ENCODE measurements at places on chromosomes 7 and 10.
A peak's percentile ranks its signal among the peaks of the same experiment; 100 is the strongest.

DNA sequence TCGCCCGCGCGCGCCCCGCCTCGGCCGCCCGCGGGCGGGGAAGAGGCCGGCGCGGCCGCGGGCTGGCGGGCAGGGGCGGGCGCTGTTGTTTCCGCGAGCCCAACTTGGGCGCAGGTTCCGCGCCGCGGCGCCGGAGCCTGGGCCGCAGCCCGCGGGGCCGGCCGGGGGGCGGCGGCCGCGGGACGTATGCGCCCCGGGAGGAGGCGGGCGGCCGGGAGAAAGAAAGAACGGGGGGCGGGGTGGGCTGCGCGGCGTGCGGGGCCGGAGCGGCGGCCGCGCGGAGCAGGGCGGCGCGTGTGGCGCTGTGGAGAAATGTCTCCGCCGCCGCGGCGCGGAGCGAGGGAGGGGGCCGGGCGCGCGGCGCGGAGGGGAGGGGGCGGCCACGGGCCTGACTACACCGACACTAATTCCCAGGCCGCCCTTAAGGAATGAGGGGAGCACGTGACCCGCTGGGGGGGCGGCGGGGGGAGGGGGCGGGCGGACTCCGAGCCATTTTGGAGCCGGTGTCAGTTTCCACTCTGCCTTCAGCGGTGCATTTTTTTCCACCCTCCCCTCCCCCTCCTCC, at the start of gene BMI1:
Gene BMI1 (plus strand): TSS at position 509 of the 565 bp plus-strand sequence. CDS start 5,351 bp downstream, outside the sequence.
- DNase-seq = peak; percentile 43

- DNase-seq = no peak
These were observed 72.9 kb downstream of the ZFAND4 start for GRCh38 chr10:45599646-45600045.

DNA sequence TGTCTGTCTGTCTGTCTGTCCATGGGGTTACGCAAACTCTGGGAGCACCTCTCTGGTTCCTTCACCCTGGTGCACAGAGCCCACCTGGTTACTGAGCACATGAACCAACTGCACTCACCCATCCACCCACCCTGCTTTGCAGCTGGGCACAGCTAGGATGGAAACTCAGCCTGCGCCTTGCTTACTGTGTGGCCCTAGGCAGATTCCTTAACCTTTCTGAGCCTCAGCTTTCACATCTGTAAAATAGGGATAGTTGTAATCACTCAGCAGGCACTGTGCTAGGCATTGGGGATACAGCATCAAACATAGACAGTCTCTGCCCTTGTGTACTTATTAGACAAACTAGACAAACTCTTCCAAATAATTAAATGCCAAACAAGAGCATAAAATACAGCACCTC, 21.8 kb upstream of the INMT start:
- DNase-seq = no peak

- DNase-seq = no peak
These were observed 540.6 kb downstream of the MDFIC start for GRCh38 chr7:115462301-115463015.

DNA sequence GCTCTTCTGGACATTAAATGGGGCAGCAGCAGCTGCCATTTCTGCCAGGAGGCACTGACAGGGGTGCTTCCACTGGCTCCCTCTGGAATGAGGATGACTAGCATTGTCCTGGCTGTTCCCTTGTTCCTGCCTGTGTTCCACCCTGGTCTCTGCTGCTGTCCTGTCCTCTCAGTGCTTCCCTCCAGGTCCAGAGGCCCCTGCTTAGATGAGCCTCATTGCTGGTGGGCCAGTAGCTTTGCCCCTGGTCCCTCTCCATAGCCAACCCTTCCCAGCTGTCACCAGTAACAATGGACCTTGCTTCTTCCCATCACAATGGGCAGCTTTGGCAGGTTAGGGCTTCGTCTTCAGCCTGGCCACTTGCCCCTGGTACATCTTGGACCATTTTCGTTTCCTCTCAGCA, 561.1 kb downstream of the TCERG1L start:
- DNase-seq = no peak

- DNase-seq = no peak
These were observed 40.3 kb downstream of the ZNF22 start for GRCh38 chr10:45040921-45041542.

GRCh38 chr7:79298145-79298760, 155.2 kb downstream of the MAGI2 start:
- no peak for DNase-seq

- no peak for DNase-seq
These were observed 371.4 kb downstream of the DNAJB6 start for GRCh38 chr7:157707983-157708918.

GRCh38 chr10:58554316-58554715, 41.6 kb downstream of the BICC1 start:
- DNase-seq = no peak

GRCh38 chr10:30786906-30787305, 157.4 kb upstream of the LYZL2 start:
- no peak for DNase-seq

DNA sequence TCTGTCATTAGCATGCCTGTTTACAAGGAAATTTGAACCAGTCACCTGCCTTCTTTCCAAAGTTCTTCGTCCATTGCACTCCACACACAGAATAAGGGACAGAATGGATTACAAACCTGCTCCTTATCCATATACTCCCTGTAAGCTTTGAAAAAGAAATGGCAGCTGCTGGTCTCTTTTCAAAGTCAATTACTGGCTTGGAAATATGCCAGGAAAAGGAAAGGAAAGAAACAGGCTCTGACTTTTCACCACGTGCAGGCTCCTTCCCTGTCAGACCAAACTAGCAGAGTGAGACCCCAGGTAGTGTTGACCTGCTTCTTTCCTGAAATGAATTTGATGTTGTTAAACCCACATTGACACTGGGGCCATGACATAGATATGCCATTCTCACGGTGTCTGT, 84.5 kb downstream of the LHFPL3 start:
- no peak for DNase-seq

DNA sequence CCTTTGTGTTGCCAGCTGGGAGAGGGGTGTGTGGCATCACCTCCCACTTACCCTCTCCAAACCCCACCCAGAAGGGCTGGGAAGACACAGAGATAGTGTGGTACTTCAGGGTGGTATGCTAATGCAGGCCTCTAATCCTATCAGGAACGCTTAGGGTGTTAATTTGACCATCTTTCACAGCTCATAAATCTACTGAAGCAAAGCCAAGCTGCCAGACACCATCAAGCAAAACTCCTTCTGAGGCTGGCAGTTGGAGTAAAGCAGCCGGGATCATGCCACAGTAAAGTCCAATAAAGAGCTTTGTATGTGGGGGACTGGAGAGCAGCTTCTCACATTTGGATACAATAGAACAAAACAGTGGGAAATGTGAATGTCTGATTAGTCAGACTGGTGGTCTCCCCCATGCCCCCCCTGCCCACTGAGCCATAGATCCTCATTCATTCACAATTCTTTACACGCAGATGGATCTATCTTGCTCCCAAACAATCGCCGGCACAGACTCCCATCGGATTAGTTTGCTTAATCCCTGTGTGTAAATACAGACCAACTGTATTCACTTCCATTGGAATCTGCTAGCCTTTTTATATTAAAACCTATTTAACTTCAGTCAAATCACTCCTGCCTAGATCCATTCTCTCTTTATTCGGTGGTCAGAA, 29.6 kb downstream of the FGFBP3 start:
- DNase-seq = no peak

- DNase-seq = no peak
These were observed 38.0 kb upstream of the PCBD1 start for GRCh38 chr10:70926226-70927000.

DNA sequence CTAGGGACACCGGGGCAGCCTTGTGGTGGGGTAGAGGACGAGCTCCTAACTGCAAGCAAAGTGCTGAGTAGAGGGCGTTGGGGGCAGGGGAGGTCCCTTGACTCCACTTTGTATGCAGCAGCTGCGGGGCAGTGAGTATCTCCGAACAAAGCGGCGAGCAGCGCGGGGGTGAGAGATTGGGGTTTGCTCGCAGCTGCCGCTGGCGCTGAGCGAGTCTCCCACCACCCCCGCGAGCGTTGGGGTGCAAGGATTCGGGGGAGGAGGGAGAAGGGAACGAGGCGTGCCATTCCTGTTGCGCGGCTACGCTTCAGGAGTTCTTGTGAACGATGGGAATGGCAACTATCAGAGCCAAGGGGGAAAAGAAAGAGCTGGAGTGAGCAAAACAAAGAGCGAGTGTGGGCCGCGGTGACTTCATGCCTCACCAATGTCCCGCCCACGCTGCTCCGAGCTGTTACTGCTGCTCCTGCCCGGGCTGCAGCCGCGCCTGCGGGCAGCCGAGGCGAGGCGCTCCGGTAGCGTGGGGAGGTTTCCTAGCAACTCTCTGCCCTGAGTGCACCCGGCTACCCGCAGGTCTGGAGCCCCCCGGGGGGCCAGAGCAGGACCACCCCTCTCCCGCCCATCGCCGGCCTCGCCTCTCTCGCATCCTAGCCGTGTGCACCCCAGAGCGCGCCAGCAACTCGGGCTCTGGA, at the start of gene ITGB8:
Gene ITGB8 (plus strand): TSS at position 662 of the 689 bp plus-strand sequence. CDS start 907 bp downstream, outside the sequence.
- DNase-seq = no peak

DNA sequence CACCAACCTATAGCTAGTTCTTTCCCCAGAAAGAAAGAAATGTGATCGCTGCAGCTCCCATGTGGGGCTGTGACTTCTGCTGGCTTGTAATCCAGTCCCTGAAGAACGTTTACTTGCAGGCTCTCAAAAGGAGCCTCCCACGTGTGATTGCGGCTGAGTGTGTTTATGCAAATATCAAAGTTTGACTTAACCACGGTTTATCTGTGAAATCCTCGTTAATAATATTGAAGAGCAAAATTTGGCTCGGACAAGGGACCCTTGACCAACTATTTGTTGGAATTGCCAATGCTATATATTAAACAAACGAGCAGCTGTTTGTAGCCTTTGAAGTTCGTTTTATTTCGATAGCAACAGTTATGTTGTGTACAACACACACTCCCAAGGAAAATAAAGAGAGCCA, 470.1 kb upstream of the NRP1 start:
- DNase-seq = no peak

DNA sequence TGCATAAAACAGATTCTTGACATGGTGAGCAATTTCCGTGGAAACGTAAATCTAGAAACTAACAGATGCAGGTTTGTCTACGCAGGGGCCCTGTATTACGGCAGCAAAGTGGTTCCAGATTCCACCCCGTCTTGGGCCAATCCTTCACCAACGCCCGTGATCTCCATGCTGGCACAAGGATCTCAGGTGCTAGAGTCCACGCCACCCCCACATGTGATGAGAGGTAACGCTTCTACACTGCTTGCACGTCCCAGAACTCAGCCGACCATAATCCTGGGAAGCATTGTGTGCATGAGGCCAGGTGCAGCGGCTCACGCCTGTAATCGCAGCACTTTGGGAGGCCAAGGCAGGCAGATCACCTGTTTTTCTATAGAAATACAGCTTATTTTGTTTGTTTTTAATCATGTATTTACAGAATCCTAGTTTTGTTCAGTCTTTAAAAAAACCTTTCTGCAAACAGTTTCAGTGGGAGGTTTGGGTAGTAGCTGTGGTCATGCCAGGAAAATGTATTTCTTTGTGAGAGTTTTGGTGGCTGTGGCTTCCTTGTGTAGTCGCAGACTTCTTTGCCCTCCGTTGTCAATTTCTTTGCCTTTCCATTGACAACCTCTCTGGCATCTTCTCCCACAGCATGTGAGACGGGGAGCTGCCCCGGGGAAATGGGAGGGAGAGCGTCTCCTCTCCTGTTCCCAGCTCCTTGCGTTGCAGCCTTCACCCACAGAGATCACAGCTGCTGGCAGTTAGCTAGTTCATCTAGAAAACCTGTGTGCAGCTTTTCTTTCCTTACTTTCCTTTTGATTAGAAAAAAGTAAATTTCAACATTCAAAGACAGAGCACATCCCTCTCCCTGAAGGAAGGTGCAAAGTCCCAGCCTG, 35.7 kb downstream of the ITIH2 start:
- DNase-seq = no peak

DNA sequence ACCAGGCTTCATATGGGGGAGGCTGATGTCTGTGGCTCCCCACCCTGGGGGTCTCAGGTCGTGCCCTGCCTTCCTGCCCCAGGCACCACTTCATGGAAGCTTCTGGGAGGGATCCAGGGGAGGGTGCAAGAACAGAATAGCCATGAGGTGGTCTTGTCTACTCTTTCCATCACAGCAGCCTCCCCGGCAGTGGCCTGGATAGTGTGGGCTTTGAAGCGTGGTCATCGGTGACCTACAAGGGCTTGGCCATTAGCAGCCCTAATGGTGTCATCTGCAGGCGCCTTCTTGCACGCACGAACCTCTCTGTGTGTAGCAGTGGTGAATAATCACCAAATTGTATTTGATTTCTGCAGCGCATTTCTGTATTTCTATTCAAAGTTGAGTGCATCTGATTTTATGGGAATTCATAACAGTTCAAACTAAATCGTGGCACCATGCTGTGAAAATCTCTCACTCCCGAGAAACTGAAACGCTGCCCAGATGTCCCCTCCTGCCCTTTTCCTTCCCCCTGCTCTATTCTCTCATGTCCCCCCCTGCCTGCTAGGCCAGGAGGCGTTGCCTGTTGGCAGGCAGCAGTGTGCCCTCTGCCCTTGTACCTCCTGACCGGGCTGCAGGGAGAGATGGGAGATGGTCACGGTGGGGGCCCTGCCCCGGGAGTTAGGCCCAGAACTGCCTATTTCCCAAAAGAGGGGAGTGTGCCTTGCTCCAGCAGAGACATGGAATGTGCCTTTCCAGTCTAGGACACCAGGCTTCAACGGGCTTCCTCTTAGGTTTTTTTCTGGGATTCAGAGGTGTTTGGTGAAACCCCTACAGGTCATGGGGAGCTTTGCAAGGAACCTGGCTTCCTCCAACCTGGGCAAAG, 34.8 kb downstream of the CDH23 start:
- DNase-seq = no peak

DNA sequence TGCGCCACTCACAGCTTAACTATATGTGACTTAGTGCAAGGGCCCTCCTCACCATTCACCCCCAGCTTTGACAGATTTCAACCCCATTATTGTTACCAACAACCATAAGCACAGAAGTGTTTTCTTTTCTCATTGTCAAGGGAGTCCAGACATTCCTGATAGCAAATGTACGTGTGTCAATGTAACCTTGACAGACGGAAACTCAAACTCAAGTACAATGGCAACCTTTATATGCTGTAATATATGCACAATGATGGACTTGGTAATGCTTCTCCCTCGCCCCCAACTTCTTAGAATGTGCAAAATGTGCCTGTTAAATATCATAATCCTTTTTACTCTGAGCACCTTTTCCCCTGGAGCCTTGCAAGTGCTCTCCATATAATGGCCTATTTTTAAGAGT, 34.7 kb downstream of the CYCS start:
- no peak for DNase-seq

- DNase-seq = no peak
These were observed 19.2 kb downstream of the TMEM273 start for GRCh38 chr10:49168831-49169500.

- DNase-seq = no peak
These were observed 39.9 kb downstream of the LRRC18 start for GRCh38 chr10:48899781-48900180.

DNA sequence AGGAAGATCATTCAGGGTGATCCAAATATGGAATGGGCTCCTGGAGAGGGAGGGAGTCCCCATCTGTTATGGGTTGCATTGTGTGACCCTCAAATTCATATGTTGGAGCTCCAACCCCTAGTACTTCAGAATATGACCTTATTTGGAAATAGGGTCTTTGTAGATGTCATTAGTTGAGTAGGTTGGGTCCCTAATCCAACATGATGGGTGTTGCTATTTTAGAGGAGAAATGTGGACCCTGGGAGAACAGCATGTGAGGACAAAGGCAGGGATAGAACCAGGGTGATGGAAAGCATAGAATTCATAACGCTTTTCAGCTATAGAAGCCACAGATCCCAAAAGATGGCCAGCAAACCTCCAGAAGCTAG, 91.5 kb upstream of the SMNDC1 start:
- no peak for DNase-seq

GRCh38 chr10:78502210-78502936, 468.7 kb downstream of the RPS24 start:
- no peak for DNase-seq

GRCh38 chr7:144439717-144440205, 36.3 kb upstream of the NOBOX start:
- no peak for DNase-seq

Data from effector CD8-positive, alpha-beta T cell (primary cell).